NCI-H82 (cell line): ENCODE measurements at places on chromosomes 5 and 9.
A peak's percentile ranks its signal among the peaks of the same experiment; 100 is the strongest.

DNA sequence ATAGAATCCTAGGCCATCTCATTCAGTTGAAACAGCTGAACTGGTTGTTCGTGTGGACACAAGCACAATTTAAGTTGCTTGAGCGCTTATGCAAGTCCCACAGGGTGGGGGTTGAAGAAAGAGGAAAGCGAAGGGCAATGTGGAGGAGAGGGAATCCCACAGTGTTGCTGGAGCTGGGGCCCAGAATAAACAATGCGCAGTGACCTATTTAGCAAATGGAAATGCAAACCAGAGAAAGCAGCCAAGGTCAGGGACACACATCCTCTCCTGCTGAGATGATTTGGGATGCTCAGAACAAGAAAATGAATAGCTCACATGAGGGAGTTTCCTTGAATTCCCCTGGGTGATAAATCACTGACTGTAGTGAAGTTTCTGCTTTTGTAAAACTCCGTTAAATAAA, 838.3 kb downstream of the TLE4 start:
- peak; percentile 1 for DNase-seq

GRCh38 chr5:173689171-173689736, 72.8 kb upstream of the BOD1 start:
- DNase-seq = no peak

- no peak for DNase-seq
Observed at GRCh38 chr9:3415906-3416305, 109.9 kb downstream of the RFX3 start.

DNA sequence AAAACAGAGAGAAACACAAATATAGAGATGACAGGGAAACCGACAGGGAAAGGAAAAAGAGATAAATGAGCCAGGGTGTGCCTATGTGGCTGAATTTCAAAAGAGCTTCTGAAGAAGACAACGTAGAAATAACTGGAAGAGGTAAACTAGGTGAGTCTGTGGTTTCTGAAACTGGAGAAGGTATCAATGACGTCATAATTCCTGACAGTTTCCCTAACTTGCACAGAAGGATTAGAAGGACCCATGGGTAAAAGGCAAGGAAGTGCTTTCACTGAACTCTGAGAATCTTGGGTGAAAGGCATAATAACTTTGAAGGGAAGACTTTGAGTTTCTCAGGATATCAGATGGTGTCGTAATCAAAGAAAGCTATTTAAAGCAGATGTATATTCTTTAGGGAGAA, 790.8 kb upstream of the NUDT12 start:
- no peak for DNase-seq
